ENCODE measurements at places on chromosomes 7 and 10.

DNA sequence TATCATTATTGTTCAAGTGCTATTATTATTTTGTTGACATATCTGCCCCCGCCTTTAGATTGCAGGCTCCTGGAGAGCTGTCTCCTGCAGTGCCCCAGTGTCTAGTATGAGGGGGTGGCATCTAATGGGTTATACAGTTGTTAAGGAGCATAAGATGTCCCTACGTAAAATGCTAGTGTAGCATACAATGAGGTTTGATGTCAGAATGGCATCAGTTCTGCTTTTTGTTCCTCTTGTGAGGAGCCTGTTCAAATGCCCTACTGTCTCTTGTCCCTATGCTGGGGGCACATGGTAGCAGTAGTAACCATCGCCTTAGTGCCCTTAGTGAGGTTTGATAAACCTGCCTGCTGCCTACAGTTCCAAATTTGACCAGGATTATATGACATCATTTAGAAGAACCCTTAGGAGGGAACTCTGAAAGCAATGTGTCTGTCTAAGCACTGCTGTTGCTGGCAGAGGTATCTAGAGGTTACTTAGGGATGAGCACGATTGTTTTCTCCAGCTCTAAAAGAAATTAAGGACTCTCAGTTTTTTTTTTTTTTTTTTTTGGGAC, 9.7 kb downstream of the CREM start:
- no peak for DNase-seq

DNA sequence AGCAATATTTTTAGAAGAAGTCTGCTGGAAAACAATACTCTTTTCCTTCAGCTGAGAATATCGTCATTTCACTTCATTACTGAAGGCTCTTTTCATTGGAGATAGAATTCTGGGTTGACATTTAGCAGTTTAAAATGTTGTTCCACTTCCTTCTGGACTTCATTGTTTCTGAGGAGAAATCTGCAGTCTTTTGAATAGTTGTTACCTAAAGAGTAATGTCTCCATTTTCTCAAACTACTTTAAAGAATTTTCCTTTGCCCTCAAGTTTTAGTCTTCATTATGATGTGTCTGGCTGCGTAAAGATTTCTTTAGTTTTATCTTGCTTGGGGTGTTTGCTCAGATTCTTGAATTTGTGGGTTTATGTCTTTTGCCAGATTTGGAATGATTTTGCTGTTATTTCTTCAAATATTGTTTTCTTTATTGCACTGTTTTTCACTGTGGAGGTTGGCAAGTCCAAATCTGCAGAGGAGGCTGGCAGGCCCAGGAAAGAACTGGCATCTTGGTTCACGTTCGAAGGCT, 136.3 kb downstream of the DNAJB6 start:
- no peak for DNase-seq

DNA sequence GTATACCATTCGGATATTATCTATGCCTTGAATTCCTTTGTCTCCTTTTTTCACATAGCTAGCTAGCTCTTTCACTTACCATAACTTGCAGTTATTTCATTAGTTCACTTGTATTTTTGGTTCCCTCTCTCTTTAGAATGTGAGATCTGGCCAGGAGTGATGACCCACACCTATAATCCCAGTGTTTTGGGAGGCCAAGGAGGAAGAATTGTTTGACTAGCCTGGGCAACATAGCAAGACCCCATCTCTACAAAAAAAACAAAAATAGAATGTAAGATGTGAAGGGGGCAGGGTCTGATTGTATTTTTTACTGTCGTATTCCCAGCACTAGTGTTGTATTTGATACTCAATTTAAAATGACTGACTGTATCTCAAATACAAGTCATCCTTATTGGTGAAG, 19.6 kb downstream of the NFE2L3 start:
- DNase-seq: no peak

- DNase-seq: no peak
These were observed 46.0 kb upstream of the TCF7L2 start for GRCh38 chr10:112904000-112904399.

DNA sequence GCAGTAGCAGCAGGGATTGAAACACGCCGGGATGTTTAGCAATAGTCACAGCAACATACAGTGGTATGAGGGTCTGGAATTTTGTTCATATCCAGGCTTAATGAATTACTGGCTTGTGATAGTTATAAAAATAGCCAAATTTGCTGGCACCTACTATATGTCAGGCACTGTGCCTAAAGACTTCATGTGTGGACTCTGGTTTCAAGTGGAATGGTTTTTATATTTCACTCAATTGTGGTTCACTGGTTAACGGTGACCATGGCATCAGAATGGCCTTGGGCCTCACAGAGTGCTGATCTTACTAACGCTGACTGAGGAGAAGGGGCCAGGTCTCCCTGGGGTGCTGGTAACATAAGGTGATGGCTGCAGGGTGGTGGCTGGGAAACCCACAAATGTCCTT, 55.7 kb downstream of the CELF2 start:
- DNase-seq: no peak

- DNase-seq: no peak
These were observed 13.1 kb downstream of the STX1A start for GRCh38 chr7:73706126-73707044.

DNA sequence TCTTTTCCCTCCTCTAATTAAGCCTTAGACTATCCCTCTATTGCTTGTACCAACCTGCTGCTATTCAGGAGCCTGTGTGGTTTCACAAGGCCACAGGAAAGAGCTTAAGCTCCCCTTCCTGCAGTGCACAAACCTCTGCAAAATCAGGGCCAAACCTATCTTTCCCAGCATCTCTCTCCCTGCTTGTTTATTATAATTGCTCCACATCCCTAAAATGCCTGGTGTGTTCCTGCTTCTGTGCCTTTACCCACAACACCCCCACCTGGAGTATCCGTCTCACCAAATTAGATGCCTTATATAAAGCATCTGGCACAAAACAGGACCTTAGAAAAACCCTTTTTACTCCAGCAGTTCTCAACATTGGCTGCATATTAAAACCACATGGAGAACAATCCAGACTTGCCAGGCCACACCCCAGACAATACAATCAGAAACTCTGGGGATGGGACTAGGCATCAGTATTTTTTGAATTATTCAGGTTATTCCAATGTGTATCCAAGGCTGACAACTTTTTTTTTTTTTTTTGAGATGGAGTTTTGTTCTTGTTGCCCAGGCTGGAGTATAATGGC, 16.7 kb downstream of the SEC31B start:
- no peak for DNase-seq

DNA sequence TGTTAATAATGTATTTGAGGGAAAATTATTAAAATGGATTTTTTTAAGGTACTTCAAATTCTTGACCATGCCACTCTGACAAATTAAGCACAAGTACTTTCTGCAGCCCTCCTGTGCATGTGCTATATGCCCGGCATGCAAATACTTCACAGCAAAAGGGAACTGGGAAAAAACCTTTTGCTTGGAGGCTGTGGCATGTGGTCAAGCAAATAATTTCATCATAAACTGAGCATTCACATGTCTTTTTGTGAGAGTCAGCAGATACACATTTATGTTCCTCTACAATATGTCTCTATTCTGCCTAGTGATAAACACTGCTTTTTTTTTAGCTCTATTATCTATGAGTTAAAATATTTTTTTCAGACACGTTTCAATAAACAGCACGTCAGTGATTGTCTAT, 53.7 kb upstream of the SEMA3A start:
- no peak for DNase-seq

DNA sequence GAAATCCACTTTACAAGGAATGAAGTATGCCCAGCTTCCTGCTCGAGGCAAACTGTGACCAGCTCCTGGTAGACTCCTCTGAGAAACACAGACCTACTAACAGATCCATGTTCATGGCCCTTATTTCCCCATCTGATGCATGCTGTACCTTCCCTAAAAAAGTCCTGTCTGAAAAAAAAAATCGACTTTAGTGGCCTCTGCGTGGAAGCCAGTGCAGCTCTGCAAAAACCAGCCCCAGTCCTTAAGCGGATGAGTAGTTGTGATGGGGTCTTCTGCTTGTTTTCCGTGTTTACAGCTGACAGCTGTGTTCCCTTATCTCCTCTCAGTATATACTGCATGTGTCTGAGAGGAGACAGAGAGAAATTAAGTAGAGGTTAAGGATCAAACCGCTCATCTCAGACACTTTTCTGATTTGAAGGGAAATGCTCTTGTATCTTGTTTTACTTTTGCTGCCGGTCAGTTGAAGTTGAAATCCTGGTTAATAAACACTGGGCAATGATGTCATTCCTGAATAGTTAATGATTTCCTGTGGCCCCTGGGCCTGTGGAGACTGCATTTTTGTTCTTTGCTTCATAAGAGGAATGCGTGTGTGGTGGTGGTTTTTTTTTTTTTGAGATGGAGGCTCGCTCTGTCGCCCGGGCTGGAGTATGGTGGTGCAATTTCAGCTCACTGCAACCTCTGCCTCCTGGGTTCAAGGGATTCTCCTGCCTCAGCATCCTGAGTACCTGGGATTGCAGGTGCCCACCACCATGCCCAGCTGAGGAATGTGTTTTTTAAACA, 67.6 kb downstream of the DOCK1 start:
- peak; percentile 54 for DNase-seq

DNA sequence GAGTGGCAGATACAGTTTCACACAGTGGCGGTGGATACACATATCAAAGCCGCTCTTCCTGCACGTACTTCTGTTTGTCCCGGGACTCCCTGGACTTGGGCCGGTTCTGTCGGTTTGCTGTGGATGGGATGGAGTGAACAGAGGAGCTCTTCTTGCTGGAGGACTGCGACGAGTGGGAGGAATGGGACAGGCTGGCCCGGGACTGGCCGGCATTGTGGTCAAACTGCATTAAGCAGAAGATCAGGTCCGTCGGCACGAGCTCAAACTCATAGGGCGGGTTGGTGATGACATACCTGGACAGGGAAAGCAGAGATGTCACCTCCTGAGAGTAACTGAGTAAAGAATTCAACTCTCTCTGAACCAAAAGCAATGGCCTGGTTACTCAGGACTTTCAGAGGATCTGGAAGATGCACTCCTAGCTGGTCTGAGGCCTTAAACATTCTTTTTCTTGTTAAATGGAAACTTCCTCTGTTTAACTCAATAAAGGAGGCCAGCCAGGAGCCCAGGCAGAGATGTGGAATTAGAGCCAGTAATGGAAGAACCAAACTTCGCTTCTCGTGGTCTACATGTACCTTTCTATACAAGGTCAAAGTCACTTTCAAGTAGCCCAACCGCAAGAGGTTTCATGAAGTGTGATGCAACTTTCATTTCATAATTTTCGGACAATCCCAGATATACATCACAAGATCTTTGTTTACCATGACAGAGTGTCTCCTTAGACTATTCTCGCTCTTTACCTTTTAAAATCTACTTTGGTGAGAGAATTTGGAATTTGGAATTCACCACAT, 750.2 kb downstream of the KCNMA1 start:
- DNase-seq: no peak

GRCh38 chr7:123552641-123553040, 5.0 kb downstream of the NDUFA5 start:
- no peak for DNase-seq

GRCh38 chr7:74379938-74380337, 73.8 kb upstream of the GTF2IRD1 start:
- no peak for DNase-seq

DNA sequence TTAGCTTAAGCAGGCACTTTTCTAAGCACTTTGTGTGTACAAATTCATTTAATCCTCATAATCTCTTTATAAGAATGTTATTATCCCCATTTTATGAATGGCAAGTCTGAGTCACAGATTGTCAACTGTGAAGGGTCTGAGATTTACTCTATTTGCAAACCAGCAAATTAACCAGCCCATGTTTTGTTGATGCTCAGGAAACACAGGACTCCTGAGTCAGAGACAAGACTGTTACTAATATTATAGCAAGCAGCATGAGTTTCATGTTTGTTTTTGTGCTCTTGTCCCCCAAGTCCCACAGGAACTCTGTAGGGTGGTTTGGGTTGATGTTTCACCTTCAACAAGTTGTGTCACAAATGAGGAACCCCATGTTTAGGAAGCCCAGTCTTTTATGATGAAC, 182.0 kb upstream of the PPP1R3A start:
- no peak for DNase-seq

- no peak for DNase-seq
These were observed 199.3 kb downstream of the FRMD4A start for GRCh38 chr10:14131261-14131960.

DNA sequence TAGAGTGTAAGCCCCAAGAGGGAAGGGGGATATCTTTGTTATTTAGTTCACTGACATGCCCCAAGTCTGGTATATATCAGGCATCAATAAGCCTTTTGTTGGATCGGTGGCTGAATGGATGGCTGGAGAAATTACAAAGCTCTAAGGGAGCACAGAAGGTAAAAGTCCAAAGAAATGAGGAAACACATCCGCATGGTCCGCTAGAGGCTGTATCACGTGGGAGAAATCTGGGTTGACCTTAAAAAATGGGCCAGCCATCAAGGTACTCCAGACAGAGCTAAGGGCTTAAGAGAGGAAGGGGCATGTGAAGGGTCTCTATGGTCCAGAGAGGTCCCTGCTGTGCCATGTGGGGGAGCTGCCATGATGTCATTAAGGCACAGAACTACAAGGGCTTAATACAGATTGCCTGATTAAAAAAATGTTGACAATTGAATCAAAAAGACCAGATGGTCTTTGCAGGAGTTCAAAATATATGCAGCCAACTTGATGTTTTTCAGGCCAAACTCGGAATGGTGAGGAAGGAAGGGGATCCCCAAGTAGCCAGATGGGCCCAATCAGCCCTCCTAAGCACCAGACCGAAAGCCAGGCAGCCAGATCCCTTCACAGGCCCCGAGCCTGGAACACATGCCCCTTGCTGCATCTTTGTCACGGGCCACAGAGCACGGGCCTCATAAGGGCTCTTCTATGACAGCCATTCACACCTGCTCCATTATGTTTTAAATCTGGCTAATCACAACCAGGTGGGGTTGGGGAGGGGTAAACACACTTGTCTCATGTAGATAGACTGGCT, 31.9 kb downstream of the SCRN1 start:
- DNase-seq: no peak

- no peak for DNase-seq
These were observed 416.3 kb upstream of the COBL start for GRCh38 chr7:51732951-51733350.

DNA sequence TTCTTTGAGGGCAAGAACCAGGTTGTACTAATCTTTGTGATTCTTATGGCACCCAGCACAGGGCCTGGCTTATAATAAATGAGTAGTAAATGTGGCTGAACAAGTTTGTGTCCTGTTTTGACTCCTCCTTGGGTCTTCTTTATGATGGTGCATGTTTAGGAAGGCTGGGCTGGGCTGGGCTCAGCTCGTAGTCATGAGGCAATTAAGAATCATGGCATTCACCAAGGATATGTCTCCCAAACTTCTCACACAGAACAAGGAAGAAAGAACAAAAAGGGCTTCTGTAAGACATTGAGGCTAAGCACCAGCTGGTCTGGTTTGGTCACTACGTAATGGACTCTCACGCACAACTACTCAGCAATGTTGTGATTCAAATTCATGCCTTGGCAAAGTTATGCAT, 30.5 kb upstream of the YAE1 start:
- no peak for DNase-seq
